ENCODE measurements at places on chromosomes 1 and 21. TPM values are rescaled to one million over a fixed set of nuclear protein-coding genes. Genes with fewer than 3 reads are reported as not detected.

Gene PLA2G2D
- not detected for total RNA-seq

Gene UHMK1
- total RNA-seq = 133 TPM

DNA sequence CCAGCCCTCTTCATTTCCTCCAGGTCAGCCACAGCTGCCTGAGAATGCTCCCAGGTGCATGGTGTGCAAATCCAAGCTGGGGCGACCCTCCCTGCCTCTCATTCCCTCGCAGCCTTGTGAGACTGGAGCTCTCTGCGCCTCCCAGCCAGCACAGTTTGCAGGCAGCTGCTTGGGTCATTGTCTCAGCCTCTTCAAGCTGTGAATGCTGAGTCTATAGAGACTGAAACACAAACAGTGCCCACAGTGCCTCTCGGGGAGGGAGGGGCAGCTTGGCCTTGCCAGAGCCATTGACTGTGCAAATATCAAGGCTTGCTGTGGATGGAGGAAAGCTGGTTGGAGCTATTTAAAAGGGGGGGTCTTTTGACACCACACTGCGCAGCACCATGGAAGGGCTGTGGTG lies 10.6 kb downstream of the PLXNA2 start:
- DNase-seq = peak; percentile 52

DNA sequence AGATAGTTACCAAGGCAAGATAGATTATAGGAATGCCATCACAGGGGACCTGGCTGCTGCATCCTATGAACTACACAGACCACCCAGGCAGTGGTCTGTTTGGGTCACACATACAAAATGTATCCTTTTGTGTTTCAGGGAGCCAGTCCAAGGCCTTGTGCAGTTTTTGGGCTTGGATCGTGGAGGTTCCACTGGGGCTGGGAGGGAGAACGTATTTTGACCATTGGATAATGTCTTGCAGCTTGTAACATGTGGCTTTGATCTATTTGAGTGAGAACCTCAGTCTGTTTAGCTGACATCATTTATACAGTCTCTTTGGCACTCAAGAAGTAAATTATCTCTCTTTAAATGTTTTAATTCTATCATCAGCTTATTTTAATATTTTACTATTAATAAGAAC lies 147.3 kb downstream of the DUSP10 start:
- DNase-seq = no peak

- DNase-seq = no peak
Measured at GRCh38 chr1:170734412-170735175, 70.7 kb downstream of the PRRX1 start.

GRCh38 chr1:51420867-51421627 lies 90.7 kb upstream of the TTC39A start:
- no peak for DNase-seq

GRCh38 chr1:21154717-21155116 lies 22.0 kb downstream of the EIF4G3 start:
- no peak for DNase-seq

- no peak for DNase-seq
Measured at GRCh38 chr1:239151937-239152336, 234.4 kb upstream of the CHRM3 start.

GRCh38 chr1:8315573-8316475 lies 2.1 kb upstream of the SLC45A1 start:
- DNase-seq = no peak

GRCh38 chr1:191495040-191495439 lies 663.2 kb upstream of the RGS18 start:
- no peak for DNase-seq

DNA sequence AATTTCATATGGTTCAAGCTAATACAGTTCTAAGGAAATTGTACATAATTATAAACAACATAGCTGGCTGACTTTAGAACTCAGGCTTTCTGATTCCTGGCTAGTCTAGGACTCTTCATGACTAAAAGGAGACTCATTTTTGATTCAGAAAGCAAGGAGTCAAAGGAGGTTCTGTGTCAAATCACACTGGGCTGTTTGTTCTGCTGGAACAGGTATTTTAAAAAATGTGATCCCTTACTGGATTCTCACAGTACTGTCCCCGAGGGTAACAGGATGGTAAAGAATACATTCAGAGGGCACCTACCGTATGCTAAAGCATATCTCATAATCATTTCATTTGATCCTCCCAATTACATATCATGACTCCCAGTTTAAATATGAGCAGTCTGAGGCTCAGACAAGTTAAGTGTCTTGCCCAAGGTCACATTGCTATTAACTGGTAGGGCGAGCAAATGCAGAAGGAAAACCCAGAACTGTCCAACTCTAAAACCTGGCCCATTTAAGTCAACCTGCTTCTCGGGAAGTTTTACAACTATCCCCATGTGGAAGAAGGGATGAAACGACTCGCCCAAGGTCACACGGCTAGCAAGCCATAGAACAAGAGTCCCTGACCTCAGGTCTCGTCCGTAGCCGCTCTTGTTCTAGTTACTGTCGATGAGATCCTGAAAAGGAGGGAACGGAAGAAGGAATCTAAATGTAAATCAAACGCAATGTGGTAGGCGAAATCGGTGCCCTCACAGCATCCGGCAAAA lies 675 bp downstream of the MYSM1 start:
- no peak for DNase-seq
